Stimulated activated CD4-positive, alpha-beta T cell treated with anti-CD3 and anti-CD28 coated beads, Interleukin-4, amount 100 ng/mL, for 1 hour (primary cell): ENCODE measurements at places on chromosomes 16 and 17.

DNA sequence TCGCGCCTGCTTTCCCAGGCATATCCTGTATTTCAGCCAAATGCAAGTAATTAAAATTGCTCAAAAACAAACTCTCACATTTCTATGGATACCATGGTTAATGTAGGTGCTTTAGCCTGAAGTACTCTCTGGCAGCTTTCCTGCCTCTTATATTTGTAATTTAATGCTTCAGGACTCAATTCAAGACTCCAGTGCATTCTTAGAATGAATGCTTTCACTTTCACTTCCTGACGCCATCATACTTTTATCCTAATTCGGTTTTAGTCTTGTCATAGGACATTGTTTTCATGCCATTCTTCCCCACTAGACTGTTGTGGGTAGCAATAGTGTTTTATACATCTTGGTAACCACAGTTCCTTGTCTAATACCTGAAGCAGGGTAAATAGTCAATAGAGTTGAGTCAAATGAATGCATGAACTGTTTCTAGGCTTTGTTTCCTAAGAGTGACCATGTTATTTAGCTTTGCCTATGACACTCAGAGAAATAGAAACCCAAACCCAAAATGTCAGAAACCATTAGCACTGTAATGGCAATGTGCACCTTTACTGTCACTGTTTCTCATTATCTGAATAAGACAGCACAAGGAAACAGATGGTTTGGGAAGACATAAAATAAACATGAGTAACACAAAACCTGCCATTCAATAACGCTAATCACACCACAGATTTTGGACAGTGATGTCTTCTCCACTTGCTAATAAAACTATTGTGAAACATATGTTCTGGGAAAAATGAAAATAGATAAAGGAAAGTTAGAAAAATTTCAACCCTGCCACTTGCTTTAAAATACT lies 705.5 kb downstream of the CDH11 start:
- no peak for DNase-seq

DNA sequence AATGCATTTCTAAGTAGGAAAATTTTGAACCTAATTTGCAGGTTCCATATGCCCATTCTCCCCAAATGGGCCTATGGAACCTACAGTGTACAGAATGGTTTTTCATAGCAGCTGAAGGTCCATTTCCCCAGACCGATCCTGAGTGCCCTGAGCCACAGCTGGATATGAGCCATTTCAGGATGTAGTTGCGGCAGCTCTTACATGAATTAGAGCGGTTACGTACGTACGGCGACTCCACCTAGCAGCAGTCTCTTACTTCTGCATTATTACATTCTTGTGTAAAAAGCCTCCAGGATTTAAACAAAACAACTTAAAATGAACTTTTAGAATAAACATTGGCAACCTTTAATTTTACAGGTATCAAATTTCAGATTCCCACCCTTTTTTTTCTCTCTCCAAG lies 225.3 kb downstream of the SNX29 start:
- no peak for DNase-seq

DNA sequence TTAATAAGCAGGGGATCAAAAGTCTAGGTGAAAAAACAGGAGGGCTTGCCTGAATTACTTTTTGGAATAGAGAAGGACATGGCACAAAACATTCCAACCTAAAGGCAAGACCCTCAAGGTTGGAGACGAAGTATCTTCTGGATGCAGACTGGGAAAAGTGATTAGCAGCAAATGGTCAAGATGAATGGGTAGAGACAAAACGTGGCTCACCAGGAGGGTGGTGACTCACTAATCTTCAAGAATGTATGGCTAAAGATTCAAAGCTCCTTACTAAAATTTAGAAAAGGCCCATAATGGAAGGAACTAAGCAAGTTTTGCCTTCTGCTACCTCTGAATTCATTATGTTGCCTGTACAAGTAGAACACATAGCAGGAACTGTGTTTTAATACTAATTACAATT lies 469.5 kb upstream of the RBFOX1 start:
- DNase-seq: no peak

DNA sequence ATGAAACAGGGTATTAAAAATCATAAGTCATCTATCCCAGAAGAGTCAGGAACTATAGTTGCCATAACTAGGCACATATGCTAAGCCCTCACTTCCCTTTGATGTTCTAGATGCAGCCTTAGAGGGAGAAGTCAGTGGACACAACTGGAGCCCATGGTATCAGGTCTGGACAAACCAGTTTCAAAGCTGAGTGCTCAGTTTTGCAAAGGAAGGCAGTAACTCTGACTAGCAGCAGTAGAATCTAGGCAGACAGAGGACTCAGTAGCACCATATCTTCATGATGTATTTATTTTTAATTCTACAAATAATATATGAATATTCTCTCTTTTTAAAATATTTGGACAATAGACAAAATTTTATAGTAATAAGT lies 11.7 kb upstream of the FAM20A start:
- DNase-seq: no peak

DNA sequence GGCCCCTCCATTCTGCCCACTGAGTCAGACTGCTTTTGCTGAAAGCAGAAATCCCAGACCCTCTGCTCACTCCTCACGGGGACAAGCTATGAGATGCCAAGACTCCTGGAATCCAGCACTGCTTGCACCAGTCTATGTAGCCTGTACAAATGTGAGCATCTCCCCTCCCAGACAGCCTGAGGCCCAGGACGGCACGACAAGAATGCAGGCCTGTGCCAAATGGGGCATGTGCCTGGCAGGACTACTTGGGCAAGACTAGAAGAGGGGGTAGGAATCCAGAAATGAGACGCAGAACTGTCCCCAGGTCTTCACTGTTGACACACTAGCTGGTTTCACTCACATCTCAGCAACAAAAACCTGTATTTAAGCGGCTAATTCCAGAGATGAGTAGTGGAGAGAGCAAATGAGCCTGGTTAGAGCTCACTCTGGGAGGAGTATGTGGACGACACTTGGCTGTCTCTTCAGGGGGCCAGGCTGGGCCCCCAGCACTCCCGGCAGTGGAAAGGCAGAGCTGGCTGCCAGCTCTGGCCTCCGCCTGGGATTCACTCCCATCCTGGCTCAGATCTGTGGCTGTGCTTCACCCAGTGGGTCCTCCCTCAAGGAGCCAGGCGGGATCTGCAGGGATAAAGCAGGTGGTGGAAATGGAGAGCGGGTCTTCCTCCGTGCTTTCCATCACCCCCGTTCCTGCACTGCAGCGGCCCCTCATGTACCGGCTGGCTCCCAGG lies 2.9 kb upstream of the MYO1C start:
- DNase-seq: no peak

GRCh38 chr17:38544839-38545209 lies 60.9 kb downstream of the SRCIN1 start:
- no peak for DNase-seq
